ENCODE measurements at places on chromosomes 6 and 20. TPM values are rescaled to one million over a fixed set of nuclear protein-coding genes. Genes with fewer than 3 reads are reported as not detected.

- peak; percentile 33 for DNase-seq
Measured at GRCh38 chr6:3032986-3033385, 33.3 kb downstream of the NQO2 start.

DNA sequence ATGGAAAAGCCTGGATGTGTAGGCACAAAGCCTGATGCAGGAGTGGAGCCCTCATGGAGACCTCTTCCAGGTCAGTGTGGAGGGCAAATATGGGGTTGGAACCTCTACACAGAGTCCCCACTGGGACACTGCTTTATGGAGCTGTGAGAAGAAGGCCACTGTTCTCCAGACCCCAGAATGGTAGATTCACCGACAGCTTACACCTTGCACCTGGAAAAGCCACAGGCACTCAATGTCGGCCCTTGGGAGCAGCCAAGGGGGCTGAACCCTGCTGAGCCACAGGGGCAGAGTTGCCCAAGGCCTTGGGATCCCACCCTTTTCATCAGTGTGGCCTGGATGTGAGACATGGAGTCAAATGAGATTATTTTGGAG, 24.9 kb downstream of the NCR2 start:
- DNase-seq, result no peak

- no peak for DNase-seq
Measured at GRCh38 chr6:43930440-43931154, 160.6 kb downstream of the VEGFA start.

GRCh38 chr6:138638604-138639003, 135.0 kb upstream of the CCDC28A start:
- no peak for DNase-seq

DNA sequence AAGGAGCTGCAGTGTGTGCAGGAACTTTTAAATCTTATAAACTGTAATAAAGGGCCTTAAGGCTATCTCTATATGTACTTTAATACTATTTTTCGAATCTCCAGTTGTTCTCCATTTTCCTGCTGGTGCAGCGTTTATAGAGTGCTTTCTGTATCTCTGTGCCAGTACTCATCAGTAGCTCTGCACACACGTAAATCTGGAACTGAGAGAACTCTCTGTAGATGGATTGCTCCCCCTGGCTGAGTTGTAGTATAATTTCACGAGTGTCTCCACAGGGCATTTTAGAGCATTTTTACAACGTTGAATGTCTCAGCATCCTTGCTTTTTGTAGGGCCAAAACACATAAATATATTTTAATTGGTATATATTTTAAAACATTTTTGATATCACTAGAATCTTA, 256.5 kb downstream of the TRDN start:
- DNase-seq, result no peak

Gene PRSS16
- total RNA-seq, result not detected

Gene OOEP
- total RNA-seq, result not detected
